Activated T-helper 1 cell treated with Interleukin-2 at 50 U/mL for 16 hours (primary cell): ENCODE measurements at places on chromosomes 5 and 9.

DNA sequence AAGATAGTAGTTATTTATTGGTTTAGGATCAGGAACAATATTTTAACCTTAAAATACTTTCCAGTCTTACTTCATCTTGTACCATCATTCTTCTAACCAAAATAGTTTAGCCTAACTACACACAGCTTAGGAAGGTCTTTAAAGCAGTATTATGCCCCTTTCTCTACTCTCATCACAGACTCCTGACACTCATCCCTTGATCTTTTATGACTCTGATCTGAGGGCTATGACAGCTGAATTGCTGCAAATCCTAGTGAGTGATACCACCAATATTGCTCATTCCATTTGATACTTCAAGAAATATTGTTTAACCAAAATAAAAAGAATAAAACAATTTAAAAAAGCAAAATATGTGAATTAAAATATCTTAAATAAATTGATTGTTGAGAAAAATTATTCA lies 746.6 kb upstream of the ACO1 start:
- DNase-seq: no peak

DNA sequence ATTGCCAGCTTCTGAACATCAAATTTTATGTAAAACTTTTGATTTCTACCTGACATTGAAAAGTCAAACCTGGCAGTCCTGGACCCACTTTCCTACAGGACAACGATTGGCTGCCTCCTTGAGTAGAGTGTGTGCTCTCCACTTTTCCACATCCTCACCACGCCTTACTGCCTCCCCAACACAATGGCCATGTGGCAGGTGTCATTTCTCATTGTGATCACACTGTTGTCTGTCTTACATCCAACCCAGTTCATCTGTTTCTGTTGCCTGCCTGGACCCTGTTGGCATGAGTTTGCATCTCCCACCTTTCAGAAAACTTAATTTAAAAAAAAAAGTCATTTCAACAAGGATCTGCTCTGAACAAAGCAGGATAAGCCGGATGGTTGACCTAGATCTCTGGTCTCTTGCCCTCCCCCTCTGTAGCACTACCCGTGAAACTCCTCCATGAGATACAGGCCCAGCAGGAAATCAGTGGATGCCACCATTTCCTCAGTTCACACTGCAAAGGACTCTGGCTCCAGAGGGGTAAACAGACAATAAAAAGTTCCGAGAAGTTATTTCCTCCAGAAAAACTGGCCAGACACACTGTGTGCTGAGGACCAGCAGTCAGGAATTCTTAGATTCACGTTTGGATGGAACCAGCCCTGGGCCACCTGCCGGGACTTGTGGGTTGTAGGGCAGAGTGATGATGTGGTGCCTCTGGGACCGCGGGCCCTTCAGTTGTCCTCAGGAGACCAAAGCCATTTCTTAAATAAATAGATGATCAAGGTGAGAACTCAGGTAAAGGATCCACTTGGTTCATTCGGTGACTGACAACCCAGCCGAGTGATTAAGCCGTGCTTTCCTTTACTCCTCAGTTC lies 48.6 kb downstream of the AMBP start:
- no peak for DNase-seq

DNA sequence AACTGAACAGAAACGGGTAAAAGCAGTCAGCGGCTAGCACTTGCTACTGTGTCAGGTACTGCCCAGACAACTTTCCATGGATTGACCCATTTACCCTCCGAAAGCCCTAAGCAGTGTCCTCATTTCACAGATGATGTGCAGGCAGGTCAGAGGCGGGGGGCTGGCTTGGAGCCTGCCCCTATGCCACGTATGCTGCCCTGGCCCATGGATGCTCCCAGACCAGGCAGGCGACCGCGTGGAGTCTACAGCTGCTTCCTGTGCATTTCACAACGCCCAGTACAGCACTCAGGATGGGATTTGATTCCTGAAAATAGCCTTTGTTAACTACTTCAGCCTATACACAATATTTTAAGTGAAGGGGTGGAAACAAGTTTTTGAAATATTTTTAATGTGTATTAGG lies 202.9 kb downstream of the NXNL2 start:
- DNase-seq: no peak

DNA sequence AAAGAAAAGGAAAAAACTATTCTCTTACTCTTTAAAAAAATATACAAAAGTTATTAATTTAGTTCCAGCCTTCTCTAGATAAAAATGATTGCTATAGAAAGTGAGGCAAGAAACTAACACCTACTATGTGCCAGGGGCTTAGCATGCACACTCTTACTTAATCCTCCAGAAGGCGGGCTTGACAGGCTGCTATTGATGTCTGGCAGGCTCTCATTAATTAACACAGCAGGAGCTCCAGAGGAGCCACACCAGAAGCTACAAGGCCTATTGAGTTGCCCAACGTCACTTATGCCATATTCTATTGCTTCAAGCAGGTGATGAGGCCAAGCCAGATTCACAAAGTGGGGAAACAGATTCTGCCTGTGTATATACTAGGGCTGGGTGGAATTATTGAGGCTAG lies 54.6 kb upstream of the CLINT1 start:
- DNase-seq: no peak

DNA sequence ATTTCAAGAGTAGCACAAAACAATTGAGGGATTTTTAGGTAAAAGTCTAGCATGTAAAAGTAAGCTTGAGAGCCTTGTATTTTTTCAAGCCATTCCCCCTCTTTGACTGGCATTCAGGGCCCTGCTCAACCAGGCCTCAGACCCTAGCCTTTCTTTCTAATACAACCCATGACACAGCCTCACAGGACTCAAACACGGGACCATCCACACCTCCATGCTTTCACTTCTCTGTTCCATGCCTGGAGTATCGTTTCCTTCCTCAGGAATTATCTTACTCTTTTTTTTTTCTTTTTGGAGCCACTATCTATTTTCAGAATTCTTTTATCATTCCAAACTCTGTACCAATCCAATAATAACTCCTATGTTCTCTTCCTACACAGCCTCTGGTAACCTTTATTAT lies 560.2 kb upstream of the CLINT1 start:
- DNase-seq: no peak

DNA sequence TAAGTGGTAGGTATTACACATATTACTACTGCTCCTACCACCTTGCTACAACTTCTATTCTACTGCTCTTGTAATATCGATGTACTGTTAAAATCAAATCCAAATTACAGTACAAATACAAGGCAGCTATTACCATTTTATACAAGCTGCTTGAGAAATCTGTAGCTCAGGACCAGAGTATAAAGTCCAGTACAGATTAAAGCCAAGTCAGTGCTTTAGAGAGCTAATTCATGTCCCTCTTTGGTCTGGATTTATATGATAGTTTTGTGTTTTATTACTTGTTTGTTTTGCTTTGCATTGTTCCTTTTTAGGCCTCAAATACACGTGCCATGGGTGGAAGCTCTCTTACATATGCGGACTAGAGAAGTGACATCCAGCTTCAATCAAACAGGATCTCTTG lies 75.8 kb downstream of the DPYSL3 start:
- no peak for DNase-seq

- DNase-seq: no peak
Observed at GRCh38 chr5:2300861-2301574, 418.3 kb upstream of the IRX4 start.

GRCh38 chr5:172505845-172506244 lies 51.5 kb upstream of the SH3PXD2B start:
- no peak for DNase-seq

- DNase-seq: no peak
Observed at GRCh38 chr5:83750749-83751148, 30.1 kb upstream of the HAPLN1 start.

DNA sequence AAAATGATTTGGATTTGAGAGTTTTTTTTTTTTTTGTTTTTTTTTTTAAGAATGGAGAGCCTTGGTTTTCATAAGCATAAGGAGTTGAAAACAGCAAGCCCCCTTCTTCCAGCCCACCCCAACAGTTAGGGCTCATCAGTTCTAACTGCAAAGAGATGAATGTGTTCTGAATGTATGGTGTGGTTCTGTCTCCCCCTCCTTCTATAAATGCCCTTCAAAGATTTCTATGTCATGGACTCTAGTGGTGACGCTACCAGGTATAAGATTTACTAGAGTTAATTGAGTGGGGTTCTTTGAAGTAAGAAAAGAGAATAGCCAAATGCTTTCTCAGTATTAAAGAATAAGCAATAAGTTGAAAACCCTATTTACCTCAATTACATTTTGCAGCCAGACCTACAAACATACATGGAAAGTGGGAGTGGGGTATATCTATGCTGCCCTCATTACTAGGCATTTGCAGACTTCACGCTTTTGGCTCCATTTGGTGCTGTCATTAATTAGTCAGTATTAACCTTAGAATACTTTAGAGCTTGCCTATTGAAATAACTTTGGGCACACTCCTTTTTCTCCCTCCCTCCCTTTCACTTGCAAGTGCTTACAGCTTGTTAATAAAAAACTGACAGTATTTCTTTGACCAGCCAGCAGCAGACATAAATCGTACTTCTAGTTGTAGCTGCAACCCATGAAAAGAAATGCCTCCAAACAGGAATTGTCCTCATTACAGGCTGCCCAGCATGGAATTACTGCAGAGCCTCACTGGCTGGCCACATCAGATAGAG lies 667.2 kb upstream of the ZNF608 start:
- DNase-seq: no peak

DNA sequence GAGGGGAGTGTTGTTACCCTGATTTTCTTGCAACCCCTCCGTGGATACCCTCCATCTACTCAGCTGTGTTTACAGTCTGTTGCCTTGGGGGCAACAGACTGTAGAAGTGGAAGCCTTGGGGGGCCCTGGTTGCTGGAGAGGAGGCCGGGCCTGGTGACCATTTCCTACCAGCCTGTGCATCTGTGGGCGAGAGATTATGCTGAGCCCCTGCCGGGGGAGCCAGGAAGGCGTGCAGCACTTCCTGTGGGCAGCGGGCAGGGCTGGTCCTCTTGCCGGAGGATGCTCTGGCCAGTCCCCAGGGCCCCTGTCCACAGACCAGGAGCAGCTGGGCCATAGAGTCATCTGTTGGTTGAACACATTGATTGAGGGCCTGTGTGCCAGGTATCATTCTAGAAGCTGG lies 11.1 kb downstream of the ERGIC1 start:
- DNase-seq: no peak

DNA sequence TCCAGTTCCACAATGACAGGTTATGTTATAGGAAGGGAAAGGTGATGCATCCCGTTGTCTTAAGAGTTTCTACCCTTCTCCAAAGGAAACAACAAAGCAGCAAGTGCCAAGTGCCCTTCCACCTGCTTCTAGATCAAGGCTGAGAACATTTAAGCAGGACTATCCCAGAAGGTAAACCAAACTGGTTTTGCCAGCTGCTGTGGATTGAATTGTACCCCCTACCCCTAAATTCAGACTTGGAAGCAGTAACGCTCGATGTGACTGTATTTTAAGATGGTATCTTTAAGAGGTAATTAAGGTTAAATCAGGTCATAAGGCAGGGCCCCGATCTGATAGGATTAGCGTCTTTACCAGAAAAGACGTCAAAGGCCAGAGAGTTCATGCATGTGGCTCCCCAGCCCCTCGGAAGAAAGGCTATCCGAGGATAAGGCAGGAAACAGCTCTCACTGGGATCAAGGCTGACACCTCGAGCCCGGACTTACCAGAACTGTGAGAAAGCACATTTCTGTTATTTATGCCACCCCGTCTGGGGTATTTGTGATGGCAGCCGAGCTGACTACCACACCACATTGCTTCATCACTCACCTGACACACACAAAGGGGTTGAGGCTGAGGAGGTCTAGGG lies 179.1 kb upstream of the RAI14 start:
- no peak for DNase-seq
